Breast epithelium (tissue), 4 donors: ENCODE measurements at places on chromosomes 6 and 20.

GRCh38 chr6:152356662-152357061, 280.5 kb downstream of the SYNE1 start:
- no peak for DNase-seq

DNA sequence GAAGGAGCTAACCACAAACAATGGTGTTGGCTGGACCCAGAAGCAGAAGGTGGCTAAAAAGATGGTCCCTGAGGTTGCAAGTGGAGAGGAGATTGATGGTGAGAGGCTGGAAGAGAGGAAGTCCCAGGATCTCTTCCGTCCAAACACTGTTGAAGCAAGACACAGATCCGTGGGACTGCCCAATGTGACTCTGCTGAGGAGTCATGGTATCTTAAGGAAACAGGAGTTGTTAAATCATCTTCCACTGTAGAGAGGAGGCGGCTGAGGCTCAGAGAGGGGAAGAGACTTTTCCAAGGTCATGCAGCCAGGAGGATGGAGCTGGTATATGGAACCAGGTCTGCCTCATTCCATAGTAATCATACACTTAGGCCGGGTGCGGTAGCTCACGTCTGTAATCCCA, 4.1 kb upstream of the ZNF335 start:
- DNase-seq = no peak

DNA sequence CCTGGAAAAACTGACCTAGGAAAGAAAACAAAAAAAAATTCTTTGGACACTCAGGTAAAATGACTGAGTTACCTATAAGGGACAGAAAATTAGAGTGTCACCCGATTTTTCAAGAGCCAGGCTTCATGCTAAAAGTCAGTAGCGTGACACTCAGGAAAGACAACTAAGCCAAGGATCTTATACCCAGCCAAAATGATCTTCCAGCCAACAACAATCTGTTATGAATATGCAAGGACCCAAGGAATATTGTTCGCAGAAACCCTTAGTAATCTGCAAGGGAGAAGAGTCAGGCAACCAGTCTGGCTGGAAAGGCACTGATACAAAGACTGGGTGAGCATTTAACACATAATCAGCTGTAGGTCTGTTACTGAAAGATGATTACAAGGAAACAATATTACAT, 203.6 kb downstream of the GMPR start:
- no peak for DNase-seq

GRCh38 chr6:113936093-113936934, 34.6 kb downstream of the HDAC2 start:
- no peak for DNase-seq

DNA sequence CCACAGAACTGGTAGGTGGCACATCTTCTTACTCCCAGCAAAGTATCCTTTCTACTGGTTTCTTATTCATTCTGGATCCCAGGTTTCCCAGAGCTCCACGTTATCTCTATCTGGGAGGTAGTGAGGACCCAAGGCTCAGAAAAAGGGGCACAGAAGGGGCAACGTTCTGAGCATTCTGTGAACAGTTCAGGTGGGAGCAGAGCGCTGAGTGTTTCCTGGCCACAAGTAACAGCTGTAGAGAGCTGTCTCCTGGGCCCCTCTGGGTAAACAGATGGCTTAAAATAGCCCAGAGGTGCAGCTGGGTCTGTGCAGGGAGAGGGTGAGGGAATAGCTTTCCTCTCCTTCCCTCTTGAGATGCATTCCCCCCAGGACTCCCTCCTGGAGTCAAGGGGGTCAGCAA, 2.1 kb downstream of the APOBEC2 start:
- no peak for DNase-seq

DNA sequence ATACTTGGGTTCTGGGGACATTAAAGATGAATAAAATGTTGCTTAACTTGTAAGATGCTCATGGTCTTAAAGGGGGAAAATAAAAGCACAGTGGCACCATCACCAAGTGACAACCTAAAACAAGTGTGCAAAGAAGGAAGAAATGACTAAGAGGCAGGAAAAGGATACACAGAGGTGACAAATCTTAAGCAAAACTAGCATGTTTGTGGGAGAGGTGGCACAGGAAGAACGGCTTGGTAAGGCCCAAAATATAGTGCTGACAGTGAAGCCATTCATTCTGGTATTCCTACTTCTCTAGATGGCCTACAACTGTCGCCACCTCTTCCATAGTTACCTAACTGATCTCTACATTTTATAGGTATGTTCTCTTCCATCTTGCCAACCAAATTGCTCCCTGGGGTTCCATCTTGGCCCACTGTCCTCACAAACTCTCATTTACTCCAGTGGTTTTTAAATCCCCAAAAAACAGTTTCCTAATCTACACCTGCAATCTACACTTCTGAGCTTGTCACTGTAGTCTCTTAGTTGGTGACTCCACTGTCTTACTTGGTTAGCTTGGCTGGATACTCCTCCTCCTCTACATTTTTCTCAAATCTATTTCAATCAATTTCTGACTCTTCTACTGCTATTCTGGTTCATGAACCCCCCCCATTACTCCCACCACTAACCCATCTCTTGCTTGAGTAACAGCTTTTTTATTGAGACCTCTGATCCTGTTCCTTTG, 33.5 kb downstream of the FAM8A1 start:
- DNase-seq = no peak

DNA sequence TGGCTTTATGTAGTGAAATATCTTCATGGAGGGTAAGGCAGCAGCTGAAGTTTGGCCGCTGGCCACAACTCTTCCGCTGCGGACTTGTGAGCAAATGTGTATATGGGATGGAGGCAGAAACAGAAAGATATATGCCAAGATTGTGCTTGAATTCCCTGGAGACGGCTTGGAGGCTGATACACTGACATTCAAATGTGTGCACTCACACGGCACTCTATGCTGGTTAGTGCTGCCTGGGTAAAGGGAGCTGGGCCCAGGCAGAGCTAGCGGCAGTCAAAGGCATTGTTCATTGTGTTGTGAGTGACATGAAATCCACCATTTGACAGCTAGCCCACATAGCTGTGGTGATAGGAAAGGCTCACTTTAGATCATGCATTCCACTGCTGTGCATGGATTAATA, 202.7 kb downstream of the CLIC5 start:
- DNase-seq = no peak

- no peak for DNase-seq
Observed at GRCh38 chr20:59584278-59584925, 19.9 kb upstream of the PHACTR3 start.

GRCh38 chr20:63125838-63126601, 89.9 kb downstream of the YTHDF1 start:
- peak; percentile 25 for DNase-seq

DNA sequence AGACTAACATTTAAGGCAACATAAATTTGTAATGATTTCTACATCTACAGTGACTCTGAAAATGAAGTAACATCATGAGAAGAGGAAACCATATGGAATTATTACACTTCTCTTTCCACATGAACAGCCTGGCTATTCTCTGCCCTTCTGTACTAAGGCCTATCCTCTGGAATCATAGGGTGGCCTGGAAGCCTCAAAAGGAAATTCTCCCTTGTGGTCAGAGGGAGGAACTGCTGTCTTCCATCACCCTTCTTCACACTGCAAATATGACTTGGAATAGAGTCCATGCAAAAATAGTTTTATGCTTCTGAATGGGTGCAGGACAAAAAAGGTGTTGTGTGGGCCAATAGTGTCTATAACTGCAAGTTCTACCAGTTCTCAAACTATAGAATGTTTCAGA, 44.6 kb upstream of the SH3BGRL2 start:
- DNase-seq = no peak

DNA sequence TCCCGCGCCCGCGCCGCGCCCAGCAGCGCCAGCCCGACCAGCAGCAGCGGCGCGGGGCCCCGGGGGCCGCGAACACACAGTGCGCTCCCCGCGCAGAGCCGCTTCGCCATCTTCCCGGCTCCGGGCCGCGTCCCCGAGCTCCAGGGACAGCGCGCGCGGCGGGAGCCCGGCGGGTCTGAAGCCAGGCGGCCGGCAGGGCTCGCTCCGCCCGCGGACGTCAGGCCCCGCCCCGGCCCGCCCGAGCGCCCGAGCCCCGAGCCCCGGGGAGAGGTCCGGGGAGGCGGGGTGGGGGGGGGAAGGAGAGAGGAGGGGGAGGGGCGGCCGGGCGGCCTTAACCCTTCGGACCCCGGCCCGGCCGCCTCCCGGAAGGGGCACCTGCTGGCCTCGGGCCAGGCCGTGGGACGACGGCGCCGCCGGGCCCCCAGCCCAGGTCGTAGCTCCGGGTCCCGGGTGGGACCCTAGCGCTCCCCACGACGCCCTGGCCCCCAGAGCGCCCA, at the start of gene LAMA5:
Gene LAMA5, minus strand, starts transcription at position 177 of the 497 bp plus-strand sequence. Its CDS starts 67 bp downstream, at position 110.
- DNase-seq = no peak

DNA sequence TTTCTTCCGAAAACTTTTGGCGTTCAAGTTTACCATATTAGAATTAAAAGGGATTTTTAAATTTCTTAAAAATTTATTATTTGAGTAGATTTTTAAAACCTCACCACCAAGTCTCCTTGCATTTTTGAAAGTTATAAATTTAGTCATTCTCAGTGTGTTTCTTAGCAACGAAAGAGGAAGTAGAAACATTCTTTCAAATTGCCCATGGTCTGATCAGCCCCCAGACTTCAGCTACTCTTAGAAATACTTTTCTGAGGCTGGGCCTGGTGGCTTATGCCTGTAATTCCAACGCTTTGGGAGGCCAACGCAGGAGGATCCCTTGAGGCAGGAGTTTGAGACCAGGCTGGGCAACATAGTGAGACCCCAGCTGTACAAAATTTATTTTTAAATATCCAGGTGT, 15.1 kb upstream of the RTF2 start:
- no peak for DNase-seq

GRCh38 chr6:35024551-35025054, 116.5 kb downstream of the TCP11 start:
- no peak for DNase-seq

GRCh38 chr6:47112317-47112716, 70.2 kb upstream of the ADGRF1 start:
- no peak for DNase-seq

GRCh38 chr20:11182720-11183119, 508.9 kb upstream of the JAG1 start:
- DNase-seq = no peak

GRCh38 chr6:45595010-45595851, 217.5 kb upstream of the SUPT3H start:
- DNase-seq = no peak

DNA sequence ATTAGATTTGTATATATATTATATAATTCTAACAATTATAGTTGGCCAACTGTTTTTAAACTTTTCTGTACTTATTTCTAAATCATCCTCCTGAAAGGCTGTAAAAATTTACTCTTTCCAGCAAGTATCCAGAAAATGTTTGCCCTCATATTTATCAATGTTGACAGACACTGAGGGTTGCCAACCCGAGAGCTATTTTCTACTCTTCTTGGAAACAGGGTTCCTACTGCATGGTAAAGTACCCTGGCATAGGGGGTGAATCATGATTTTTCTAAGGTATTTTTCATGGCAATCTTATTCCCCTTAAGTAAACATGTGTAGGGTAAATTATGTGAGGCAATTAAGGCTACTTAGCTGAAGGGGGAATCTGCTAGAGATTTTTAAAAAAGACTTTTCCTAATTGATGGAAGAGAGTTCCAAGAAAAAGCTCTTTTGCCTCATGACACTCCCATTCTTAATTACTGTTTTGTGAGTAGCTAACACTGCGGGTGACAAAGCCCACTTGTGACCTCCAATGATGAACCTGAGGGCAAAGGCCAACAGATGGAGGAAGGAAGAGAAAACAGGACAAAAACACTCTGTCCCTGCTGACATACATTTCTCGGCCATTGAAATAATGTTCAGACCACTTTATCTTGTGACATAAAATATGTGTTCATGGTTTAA, 37.9 kb downstream of the GPX5 start:
- no peak for DNase-seq

DNA sequence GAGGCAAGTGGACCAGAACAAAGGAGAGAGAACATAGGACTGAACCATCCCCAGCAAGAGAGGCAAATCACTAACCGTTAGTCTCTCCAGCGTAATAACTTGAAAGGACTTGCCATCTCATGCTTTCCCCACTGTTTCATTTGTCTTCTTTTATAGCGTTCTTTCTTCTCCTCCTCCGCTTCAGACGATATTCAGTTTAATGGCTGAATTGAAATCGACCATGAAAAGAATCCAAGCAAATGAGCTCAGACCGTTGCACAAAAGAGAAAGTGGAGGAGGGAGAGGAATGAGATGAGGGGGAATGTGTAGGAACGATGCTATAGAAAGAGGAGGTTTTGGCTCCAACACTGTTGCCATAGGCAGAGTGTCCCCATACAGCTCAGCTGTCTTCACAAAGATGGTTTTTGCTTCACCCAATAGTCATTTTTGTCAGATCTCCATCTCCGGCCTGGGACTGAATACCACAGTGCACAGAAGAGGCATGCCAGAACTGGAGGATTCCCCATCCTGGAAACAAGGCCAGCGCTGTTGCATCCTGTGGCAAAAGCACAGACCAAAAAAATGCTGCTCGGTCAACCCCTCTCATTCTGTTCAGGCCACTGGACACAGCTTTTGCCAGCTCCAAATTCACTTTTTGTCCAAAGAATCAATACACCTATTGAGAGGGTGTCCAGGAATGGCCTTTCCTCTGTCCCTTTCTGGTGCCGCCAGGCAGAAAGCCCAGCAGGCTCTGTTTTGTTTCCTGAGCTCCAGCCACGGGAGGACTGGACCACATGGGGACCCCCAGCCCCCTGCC, 176.1 kb downstream of the ID4 start:
- no peak for DNase-seq
